ENCODE measurements at places on chromosomes 5 and 9.

DNA sequence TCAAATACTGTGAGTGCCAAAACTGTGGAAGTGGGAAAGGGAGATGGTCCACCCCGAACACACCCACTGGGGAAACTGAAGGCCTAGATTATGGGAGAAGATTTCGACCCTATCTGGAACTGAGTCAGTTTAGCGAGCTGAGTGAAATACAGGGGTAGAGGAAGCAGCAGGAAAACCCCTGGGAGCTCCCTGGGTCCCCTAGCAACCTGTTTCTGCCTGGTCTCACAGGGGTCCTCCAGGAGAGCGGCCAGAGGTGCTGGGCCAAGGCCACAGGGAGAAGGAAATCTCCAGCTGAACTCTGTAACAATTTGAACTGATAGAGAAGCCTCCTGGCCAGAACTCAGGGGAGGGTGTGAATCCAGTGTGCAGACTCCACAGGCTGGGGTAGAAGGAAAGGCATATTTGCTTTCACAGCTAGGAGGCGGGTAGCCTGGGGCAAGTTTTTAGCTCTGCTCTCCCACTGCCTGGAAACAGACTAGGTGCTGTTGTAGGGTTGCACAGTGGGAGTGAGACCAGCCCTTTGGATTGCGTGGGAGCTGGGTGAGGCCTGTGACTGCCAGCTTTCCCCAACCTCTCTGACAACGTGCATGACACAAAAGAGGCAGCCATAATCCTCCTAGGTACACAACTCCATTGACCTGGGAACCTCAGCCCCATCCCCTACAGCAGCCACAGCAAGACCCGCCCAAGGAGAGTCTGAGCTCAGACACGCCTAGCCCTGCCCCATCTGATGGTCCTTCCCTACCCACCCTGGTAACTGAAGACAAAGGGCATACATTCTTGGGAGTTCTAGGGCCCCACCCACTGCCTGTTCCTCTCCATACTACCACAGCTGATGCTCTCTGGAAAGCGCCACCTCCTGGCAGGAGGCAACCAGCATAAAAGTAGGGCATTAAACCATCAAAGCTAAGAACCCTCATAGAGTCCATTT lies 78.8 kb upstream of the GPBP1 start:
- no peak for DNase-seq

- DNase-seq = no peak
Observed at GRCh38 chr5:172429201-172429940, 25.0 kb downstream of the SH3PXD2B start.

DNA sequence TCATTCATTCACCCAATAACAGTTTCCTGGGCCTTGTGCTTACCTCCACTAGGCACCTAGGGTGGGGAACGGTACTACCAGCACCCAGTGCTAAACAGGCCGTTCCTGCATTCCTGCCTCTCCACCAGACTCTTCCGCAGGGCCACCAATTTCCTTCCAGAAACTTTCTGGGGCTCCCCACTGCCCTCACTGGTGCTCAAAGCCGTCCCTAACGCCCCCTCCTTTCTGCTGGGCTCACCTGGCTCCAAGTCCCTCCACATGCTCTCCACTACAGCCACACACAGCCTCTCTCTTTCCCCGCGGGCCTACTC lies 1.4 kb downstream of the PHF19 start:
- no peak for DNase-seq

- no peak for DNase-seq
Observed at GRCh38 chr5:43033841-43034590, 6.1 kb downstream of the ANXA2R start.

- no peak for DNase-seq
Observed at GRCh38 chr5:149278451-149279210, 7.0 kb downstream of the AFAP1L1 start.

All from stimulated activated CD4-positive, alpha-beta T cell treated with anti-CD3 and anti-CD28 coated beads, Interleukin-4, amount 100 ng/mL, for 24 hours (primary cell).